Memory B cell (primary cell): ENCODE measurements at places on chromosomes 13 and 19.

- DNase-seq, result no peak
- H3K27me3 ChIP-seq, result peaks cover 9% of the 10 kb centered on the region
- H3K4me1 ChIP-seq, result peaks cover 10% of the 10 kb centered on the region
- H3K4me3 ChIP-seq, result no peak overlapping the region
Observed at GRCh38 chr19:44925114-44925891, 10.9 kb downstream of the APOC1 start.

DNA sequence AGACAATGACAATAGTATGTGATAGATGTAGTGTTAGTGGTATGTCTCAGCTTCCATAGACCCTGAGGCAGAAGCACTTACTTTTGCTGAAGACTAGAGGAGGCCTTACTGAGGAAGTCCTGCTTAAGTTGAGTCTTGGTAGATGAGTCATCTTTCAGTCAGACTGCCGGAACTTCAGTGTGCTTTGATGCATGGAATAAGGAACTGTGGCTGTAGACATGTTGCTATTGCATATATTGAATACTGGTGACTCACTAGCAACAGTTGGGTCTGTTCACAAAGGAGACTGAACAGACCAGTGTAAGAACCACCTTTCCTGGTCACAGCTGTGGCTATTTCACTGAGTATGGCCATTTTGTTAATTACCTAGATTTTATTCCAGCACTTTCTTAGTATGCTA is 1000.6 kb downstream of the OLFM4 start:
- DNase-seq, result peak; percentile 9
- H3K4me3 ChIP-seq, result no peak overlapping the region
- H3K4me1 ChIP-seq, result peaks cover 11% of the 10 kb centered on the region
- H3K27ac ChIP-seq, result no peak overlapping the region
- no peaks in the 10 kb centered on the region for H3K36me3 ChIP-seq

- no peaks in the 10 kb centered on the region for H3K27me3 ChIP-seq
- H3K4me1 ChIP-seq, result peaks cover 18% of the 10 kb centered on the region
- no peak overlapping the region for H3K27ac ChIP-seq
- no peak overlapping the region for H3K4me3 ChIP-seq
- peaks cover 38% of the 10 kb centered on the region for H3K36me3 ChIP-seq
Observed at GRCh38 chr13:49052813-49053212, 77.1 kb downstream of the FNDC3A start.

DNA sequence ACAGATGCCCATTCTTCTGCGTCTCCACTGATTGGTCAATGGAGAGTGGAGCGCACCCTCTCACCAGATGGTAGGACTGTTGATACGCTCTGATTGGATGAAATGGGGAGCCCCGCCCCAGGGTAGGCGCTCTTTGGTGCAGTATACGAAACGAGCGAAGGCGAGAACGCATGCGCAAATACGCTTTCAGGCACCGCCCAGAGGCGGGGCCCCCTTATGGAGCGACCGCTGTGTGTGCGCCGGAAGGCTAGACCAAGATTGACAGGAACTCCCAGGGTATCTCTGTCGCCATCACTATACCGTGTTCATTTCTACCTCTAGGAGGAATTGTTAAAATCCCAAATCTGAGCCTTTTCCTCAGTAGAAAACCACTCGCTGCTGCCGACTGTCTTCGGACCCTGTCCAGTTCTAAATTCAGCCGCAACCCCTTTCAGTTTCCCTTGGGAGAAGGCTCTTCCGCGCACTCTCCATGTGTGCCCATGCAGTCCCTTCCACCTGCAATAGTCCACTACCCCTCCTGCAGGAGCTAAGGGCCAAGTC is 720 bp upstream of the HNRNPL start:
- H3K4me1 ChIP-seq, result peaks cover 36% of the 10 kb centered on the region
- peaks cover 16% of the 10 kb centered on the region for H3K36me3 ChIP-seq
- peak; percentile 86 for DNase-seq
- peak overlapping the region; percentile 98 for H3K27ac ChIP-seq
- no peaks in the 10 kb centered on the region for H3K27me3 ChIP-seq

DNA sequence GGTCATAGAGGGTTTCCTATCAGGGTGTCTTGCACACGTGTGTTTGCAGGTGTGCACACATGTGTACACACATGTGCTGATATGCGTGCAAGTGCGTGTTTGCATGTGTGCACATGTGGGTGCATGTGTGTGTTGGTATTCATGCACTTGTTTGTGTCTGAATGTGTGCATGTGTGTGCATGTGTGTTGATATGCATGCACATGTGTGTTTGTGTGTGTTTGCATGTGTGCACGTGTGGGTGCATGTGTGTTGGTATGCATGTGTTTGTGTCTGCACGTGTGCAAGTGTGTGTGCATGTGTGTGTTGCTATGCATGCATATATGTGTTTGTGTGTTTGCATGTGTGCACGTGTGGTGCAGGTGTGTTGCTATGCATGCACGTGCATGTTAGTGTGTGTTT is 150.5 kb downstream of the SOX1 start:
- no peak overlapping the region for H3K27ac ChIP-seq
- DNase-seq, result no peak
- no peaks in the 10 kb centered on the region for H3K4me1 ChIP-seq
- H3K4me3 ChIP-seq, result no peak overlapping the region
- no peaks in the 10 kb centered on the region for H3K27me3 ChIP-seq
- H3K36me3 ChIP-seq, result no peaks in the 10 kb centered on the region

DNA sequence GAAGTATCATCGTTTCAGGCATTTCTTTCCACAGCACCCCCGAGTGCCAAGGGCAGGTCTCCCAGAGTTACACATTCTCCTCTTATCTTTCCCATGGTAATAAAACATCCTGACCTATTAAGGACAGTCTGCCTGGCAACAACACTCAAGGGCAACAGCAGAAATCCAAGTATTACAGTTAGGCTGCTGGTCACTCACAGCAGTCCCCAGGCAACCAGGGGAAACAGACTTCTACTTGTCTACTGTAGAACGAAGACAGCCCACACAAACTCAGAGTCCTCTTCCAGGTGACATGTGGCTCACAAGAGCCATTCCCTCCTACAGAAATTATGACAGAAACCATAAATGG is 24.3 kb downstream of the RCBTB1 start:
- peaks cover 2% of the 10 kb centered on the region for H3K4me1 ChIP-seq
- peak overlapping the region; percentile 3 for H3K27ac ChIP-seq
- no peaks in the 10 kb centered on the region for H3K27me3 ChIP-seq
- no peak overlapping the region for H3K4me3 ChIP-seq
- no peak for DNase-seq
- H3K36me3 ChIP-seq, result peaks cover 30% of the 10 kb centered on the region

DNA sequence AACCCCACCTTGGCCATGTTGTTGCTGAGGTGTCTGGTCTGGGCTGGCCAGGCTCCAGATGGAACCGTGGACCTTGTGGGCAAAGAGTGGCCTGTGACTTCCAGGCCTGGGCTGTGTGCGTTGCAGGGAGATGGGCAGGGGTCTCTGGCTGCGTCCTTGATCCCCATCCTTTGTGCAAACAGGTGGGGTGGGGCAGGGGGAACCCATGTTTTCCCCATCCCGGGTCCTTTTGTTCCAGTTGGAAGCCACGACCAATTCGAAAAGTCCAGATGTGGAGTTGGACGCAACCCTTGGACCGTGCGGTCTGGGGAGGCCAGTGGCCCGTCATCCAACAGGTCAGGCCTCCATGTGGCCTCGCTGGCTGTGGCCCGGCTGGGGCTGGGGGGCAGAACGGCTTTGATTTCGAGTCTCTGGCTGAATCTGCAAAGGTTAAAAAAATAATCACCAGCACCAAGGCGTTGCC is 13.1 kb upstream of the COMP start:
- H3K4me3 ChIP-seq, result no peak overlapping the region
- DNase-seq, result no peak
- H3K36me3 ChIP-seq, result no peaks in the 10 kb centered on the region
- peaks cover 13% of the 10 kb centered on the region for H3K27me3 ChIP-seq
- H3K4me1 ChIP-seq, result no peaks in the 10 kb centered on the region

DNA sequence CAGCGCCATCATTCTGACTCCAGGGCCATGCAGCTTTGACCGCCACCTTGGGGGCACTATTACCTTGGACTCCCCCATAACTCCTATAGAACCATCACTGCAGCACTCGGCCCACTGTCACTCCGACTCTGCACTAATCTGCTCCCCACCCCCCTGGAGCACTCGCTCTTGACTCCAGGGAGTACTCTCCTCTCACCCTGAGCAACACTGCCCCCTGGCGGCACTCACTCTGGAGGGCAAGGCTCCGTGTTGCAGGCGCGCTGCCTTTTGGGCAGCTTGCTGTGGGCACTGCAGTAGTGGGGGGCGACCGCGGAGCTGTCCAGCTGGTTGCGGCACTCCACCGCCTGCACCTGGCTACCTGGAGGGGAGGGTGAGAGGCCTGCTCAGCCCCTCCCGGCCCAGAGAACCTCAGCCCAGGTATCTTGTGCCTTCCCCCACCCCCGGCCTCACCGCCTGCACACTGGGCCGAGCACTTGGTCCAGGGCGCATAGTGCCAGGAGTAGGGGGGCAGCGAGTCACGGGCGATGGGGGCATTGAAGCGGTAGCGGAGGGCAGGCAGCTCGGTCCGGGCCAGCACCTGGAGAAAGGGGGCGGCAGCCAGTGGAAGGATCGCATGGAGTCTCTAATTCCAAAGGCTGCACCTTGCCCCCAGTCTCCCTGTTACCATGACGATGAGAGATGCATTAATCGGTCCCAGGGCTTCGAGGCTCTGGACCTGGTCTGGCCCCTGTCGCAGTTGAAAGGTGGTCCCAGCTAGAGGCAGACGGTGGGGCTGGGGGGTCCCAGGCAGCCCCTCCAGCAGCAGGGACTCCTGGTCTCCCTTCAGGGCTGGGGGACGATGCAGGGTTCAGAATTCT is 8.9 kb upstream of the MYO1F start:
- no peak overlapping the region for H3K27ac ChIP-seq
- peaks cover 15% of the 10 kb centered on the region for H3K27me3 ChIP-seq
- H3K36me3 ChIP-seq, result no peaks in the 10 kb centered on the region
- H3K4me3 ChIP-seq, result no peak overlapping the region
